ENCODE measurements at places on chromosomes 11 and 22. TPM values are rescaled to one million over a fixed set of nuclear protein-coding genes. Genes with fewer than 3 reads are reported as not detected.

GRCh38 chr22:36562261-36562835 lies 33.4 kb upstream of the EIF3D start:
- no peak overlapping the region for H3K4me3 ChIP-seq
- DNase-seq, result peak; percentile 18
- H3K36me3 ChIP-seq, result no peaks in the 10 kb centered on the region
- H3K27ac ChIP-seq, result no peak overlapping the region
- peaks cover 8% of the 10 kb centered on the region for H3K4me1 ChIP-seq

- H3K4me3 ChIP-seq, result no peak overlapping the region
- H3K4me1 ChIP-seq, result no peaks in the 10 kb centered on the region
- no peak overlapping the region for H3K27ac ChIP-seq
- no peak for DNase-seq
- H3K36me3 ChIP-seq, result peaks cover 11% of the 10 kb centered on the region
- no peaks in the 10 kb centered on the region for H3K27me3 ChIP-seq
Observed at GRCh38 chr22:21612858-21613257, 17.0 kb downstream of the YDJC start.

GRCh38 chr11:41099654-41100053 lies 359.8 kb downstream of the LRRC4C start:
- DNase-seq, result peak; percentile 8
- no peaks in the 10 kb centered on the region for H3K4me1 ChIP-seq
- no peak overlapping the region for H3K4me3 ChIP-seq
- no peaks in the 10 kb centered on the region for H3K27me3 ChIP-seq
- H3K36me3 ChIP-seq, result no peaks in the 10 kb centered on the region

The ALDH3B1 gene
- 1.3 TPM for total RNA-seq

GRCh38 chr11:104443387-104443786 lies 279.4 kb upstream of the PDGFD start:
- peak; percentile 15 for DNase-seq
- H3K36me3 ChIP-seq, result no peaks in the 10 kb centered on the region
- H3K4me1 ChIP-seq, result no peaks in the 10 kb centered on the region
- no peak overlapping the region for H3K4me3 ChIP-seq

- H3K27ac ChIP-seq, result no peak overlapping the region
- no peaks in the 10 kb centered on the region for H3K27me3 ChIP-seq
- H3K4me1 ChIP-seq, result peaks cover 16% of the 10 kb centered on the region
- H3K36me3 ChIP-seq, result peaks cover 16% of the 10 kb centered on the region
Observed at GRCh38 chr11:108224911-108225786, 2.3 kb downstream of the ATM start.

- H3K27ac ChIP-seq, result no peak overlapping the region
- no peaks in the 10 kb centered on the region for H3K36me3 ChIP-seq
- no peaks in the 10 kb centered on the region for H3K4me1 ChIP-seq
- no peak for DNase-seq
- H3K4me3 ChIP-seq, result no peak overlapping the region
Observed at GRCh38 chr11:46837860-46838259, 8.2 kb downstream of the CKAP5 start.

The MYO7A gene
- total RNA-seq, result not detected

- no peak for DNase-seq
- no peak overlapping the region for H3K4me3 ChIP-seq
Observed at GRCh38 chr11:529728-530411, 5.5 kb downstream of the HRAS start.

GRCh38 chr11:7524462-7525235 lies 10.8 kb downstream of the PPFIBP2 start:
- no peak overlapping the region for H3K4me3 ChIP-seq
- no peaks in the 10 kb centered on the region for H3K36me3 ChIP-seq
- no peaks in the 10 kb centered on the region for H3K4me1 ChIP-seq
- H3K27me3 ChIP-seq, result no peaks in the 10 kb centered on the region
- DNase-seq, result no peak

DNA sequence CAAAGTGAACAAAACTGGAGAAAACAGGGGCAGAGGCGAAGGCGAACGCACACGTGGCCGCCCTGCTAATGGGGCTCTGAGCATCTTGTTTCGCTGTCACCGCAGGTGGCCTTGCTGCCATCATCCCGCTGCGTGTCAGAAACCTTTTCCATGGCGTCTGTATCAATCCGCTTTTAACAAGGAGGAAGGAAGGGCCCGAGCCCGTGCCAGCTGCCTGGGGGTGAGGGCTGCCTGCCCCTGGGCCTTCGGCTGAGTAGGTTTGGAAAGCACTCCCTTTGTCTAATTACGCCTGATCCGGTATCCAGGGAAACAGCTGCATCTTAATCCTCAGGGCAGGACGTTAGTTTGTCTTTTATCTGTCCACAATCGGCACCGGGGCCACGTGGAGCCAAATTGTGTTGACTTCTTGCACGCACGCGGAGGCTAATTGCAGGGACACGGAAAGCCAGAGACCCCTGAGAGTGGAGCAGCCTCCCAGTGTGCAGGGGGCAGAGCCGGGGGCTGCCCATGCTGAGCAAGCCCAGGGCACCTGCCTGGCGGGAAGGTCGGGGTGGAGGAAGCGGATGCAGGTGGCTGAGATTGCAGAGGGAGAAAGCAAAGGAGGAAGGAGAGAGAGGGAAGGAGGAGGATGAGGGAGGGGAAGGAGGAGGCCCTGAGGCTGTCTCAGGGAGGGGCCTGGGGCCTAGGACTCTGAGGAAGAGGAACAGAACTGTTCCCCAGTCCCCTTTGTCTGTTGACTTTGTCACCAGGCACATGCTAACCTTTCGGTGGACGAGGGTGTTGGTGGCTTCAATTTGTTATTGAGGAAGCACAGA lies 19.2 kb upstream of the TH start:
- no peak overlapping the region for H3K27ac ChIP-seq
- H3K4me3 ChIP-seq, result no peak overlapping the region
- no peaks in the 10 kb centered on the region for H3K36me3 ChIP-seq
- peaks cover 21% of the 10 kb centered on the region for H3K27me3 ChIP-seq

DNA sequence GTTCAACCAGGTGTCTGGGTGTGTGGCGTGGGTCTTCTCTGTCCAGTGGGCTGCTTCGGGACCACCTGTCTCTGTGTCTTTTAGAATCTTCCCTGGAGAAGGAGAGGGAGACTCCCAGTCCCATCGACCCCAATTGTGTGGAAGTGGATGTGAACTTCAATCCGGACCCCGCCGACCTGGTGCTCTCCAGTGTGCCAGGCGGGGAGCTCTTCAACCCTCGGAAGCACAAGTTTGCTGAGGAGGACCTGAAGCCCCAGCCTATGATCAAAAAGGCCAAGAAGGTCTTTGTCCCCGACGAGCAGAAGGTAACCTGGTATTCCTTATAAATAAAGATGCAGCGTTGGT lies 12.2 kb downstream of the TEF start:
- peaks cover 10% of the 10 kb centered on the region for H3K36me3 ChIP-seq
- H3K27me3 ChIP-seq, result no peaks in the 10 kb centered on the region
- H3K4me1 ChIP-seq, result no peaks in the 10 kb centered on the region
- no peak overlapping the region for H3K27ac ChIP-seq
- no peak for DNase-seq
- no peak overlapping the region for H3K4me3 ChIP-seq

The SLC1A2 gene
- 0.14 TPM for total RNA-seq

DNA sequence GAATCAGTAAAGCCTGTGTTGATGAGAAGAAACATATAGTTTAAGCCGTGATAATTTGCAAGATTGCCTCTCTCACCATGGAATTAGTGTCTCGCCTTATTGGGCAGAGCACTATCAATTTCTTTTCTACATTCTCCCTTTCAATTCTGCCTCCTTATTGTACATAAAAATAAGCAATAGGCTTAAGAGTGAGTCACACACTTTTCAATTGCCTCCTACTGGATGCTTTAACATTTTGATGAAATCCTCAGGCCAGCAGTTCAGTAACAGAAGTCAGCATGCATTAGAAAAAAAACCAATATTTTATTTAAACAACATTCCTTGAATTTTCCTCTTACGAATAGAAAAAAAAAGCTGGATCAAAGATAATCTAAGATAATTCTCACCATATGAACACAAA lies 33.8 kb upstream of the VWA5A start:
- no peak overlapping the region for H3K27ac ChIP-seq
- peaks cover 2% of the 10 kb centered on the region for H3K27me3 ChIP-seq
- H3K36me3 ChIP-seq, result no peaks in the 10 kb centered on the region
- H3K4me3 ChIP-seq, result no peak overlapping the region
- no peak for DNase-seq

DNA sequence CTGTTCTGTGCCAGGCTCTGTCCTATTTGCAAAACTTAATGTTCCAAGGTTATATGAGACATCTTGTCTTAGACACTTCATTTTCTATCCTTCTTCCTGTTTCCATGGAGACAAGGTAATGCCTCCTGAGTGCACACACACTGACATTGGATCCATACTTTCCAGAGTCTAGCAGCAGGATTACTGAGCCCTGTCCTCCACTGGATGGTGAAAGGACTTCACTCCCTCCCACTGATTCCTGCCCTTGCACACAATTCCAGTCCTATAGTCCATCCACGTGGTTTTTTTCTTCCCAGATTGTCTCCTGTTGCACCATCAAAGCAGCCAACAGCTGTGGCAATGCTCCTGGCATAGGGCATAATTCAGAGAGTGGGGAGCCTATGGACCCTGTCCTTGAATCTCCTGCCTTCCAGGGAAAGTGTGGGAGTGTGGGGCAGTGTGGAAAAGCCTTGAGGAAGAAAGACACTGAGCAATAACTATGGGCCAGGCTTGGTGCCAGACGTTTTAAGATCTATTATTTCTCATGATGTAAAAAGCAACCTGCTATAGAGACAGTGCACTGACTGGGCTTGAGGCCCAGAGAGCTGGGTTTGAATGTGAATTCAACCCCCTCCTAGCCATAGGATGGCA lies 31.3 kb downstream of the SERPINH1 start:
- DNase-seq, result no peak
- H3K4me3 ChIP-seq, result no peak overlapping the region
- peaks cover 2% of the 10 kb centered on the region for H3K27me3 ChIP-seq
- H3K36me3 ChIP-seq, result no peaks in the 10 kb centered on the region
- H3K27ac ChIP-seq, result no peak overlapping the region

- H3K4me1 ChIP-seq, result no peaks in the 10 kb centered on the region
- DNase-seq, result no peak
- no peaks in the 10 kb centered on the region for H3K27me3 ChIP-seq
- no peaks in the 10 kb centered on the region for H3K36me3 ChIP-seq
- no peak overlapping the region for H3K4me3 ChIP-seq
- H3K27ac ChIP-seq, result no peak overlapping the region
Observed at GRCh38 chr11:79167510-79168188, 273.2 kb downstream of the TENM4 start.

GRCh38 chr22:37369483-37369882 lies 57.8 kb downstream of the ELFN2 start:
- DNase-seq, result no peak
- no peak overlapping the region for H3K27ac ChIP-seq
- no peak overlapping the region for H3K4me3 ChIP-seq
- H3K36me3 ChIP-seq, result no peaks in the 10 kb centered on the region

Data from astrocyte (in vitro differentiated cells and primary cell).